Stimulated activated CD8-positive, alpha-beta memory T cell treated with anti-CD3 and anti-CD28 coated beads, Interleukin-4, amount 100 ng/mL, for 1 hour (primary cell): ENCODE measurements at places on chromosomes 1 and 21.

GRCh38 chr1:158681606-158682005, 4.9 kb downstream of the SPTA1 start:
- DNase-seq, result no peak

- DNase-seq, result no peak
These were observed 24.7 kb upstream of the HSD17B7 start for GRCh38 chr1:162765788-162766187.

DNA sequence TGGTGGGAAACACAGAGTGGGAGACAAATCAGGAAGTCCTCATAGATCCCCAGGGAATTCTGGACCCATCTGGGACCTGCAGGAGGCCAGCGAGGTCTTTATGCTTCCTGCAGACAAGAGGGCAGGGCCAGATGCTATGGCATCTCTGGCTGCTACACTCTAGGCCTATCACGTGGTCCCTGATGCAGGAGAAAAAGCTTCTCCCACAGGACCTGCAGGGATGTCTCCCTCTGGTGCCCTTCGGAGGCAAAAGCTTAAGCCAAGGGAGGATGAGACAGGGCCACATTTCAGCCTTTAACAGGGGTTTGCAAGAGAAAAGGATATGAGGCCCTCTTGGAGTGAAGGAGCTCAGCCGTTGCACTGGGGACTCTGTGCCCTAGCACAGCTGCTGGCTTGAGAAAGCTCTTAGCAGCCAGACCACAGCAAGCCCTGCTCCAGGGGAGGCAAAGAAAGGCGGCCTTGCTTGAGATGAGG, 243.0 kb downstream of the C1orf94 start:
- DNase-seq, result no peak

GRCh38 chr1:62746086-62746808, 37.7 kb upstream of the ATG4C start:
- no peak for DNase-seq

DNA sequence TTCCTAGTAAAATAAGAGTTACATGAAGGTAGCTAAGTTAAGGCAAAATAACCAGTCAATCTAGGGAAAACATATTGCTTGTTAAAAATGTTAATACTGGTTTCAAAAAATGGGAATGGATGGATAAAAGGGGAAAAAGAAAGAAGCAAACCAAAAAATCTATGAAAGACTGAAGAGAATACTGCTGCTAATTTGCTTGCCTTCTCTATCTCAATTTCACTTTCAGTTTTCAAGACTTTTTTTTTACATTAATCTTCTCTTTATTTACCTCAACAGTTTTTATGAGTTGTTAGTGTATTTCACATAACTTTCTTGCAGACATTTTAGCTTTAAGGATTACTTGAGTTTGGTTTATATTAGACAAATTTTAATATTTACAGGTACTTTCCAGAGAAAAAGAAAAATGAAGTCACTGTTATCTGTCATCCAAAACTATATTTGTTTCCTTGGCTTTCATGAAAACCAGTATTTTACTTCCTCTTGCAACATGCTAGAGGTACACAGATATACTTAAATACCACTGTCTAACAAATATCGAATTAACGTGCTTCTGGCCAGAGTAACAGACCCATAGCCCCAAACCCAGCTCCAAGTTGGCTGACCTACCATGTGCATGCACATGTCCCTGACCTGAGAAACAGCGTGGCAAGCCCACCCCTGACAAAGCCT, 70.7 kb downstream of the COL24A1 start:
- no peak for DNase-seq

- DNase-seq, result no peak
These were observed 16.9 kb upstream of the SLAMF9 start for GRCh38 chr1:159970932-159971342.

DNA sequence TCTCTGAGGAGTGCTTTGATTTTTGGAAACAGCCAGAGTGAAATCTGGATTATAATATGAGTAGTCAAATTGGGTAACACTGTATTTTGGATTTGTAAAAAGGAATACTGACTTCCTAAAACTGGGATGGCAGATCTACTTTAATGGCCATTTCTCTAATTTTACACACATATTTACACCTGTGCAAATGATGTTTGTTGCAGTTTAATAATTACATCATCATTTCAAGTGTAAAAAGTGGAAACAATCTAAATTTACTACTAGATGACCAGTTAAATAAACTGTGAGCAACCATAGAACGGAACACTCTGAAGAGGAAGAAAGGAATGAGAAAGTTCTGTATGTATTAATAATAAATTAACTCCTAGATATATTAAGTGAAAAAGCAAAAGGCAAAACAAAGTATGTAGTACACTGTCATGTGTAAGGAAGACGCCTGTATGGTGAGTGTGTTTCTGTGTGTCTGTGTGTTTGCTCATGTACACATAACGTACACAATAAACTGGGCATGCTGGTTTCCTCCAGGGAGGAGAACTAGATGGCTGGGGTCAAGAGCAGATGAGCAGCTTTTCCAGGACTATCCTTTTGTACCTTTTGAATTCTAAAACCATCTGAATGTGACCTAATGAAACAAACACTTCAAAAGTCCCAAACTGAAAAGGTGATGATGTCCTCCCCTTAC, 2.9 kb upstream of the RHEX start:
- DNase-seq, result no peak

- no peak for DNase-seq
These were observed 476.7 kb upstream of the CAMK1G start for GRCh38 chr1:209106861-209107260.

GRCh38 chr21:42269386-42269785, 45.8 kb downstream of the TFF3 start:
- DNase-seq, result no peak

GRCh38 chr1:167499106-167499505, 19.2 kb downstream of the CD247 start:
- no peak for DNase-seq

DNA sequence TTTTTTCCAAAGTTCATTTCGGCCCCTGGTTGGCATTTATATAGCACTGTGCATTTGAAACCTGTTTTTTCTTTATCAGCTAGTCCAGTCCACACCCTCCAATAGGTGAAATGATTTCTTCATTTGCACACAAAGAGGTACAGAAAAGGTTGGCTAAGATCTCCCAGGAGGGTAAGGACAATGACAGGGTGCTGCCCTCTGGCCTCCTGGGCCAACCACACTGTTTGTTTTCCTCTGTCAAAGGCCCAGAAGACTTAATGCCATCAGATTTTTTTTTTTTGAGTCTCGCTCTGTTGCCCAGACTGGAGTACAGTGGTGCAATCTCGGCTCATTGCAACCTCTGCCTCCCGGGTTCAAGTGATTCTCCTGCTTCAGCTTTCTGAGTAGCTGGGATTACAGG, 70.1 kb upstream of the EFHD2 start:
- no peak for DNase-seq

- DNase-seq, result no peak
These were observed 249.0 kb downstream of the PDE4B start for GRCh38 chr1:66041654-66042053.

DNA sequence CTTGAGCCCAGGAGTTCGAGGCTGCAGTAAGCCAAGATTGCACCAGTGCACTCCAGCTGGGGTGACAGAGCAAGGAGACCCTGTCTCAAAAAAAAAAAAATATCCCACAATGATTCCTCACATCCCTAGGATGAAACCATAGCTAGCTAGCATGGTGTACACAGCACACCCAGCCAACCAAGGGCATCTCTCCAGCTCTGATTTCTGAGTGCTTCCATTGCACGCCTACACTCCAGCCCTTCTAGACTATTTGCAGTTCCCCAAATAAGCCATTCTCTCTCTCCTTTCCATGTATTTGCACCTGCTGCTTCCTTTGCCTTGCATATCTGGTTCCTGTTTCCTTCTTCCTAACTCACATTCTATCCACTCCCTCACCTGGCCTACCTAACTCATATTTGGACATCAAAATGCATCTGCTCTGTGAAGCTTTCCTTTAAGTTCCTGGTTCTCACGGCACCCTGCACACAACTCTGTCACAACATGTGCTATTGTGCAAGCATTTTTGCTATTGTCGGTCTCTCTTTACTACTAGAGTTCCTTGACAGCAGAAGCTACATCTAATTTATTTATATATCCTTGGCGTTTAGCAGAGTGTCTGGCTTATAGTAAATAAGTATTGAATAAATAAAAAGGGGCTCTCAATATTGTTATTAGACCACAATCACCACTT, 2.4 kb upstream of the ELAPOR1 start:
- no peak for DNase-seq

- DNase-seq, result no peak
These were observed 539 bp downstream of the ANP32E start for GRCh38 chr1:150235294-150235851.

DNA sequence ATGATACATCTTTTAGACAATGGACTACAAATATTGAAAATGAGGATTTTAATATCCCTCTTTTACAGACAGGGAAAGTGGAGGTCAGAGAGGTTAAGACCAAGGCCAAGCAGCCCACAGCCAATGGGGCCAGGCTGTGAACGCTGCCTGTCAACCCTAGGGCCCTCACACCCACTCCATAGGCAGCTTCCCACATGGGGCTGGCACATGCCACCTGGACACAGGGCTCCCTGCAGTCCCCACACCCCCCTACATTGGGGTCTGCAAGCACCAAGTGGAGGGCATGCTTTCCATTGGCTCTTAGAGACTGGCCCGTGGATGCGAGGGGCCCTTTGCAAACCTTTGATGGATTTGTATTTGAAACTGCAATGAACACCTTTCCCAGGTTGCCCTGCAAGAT, 348.5 kb upstream of the VAMP3 start:
- DNase-seq, result no peak

DNA sequence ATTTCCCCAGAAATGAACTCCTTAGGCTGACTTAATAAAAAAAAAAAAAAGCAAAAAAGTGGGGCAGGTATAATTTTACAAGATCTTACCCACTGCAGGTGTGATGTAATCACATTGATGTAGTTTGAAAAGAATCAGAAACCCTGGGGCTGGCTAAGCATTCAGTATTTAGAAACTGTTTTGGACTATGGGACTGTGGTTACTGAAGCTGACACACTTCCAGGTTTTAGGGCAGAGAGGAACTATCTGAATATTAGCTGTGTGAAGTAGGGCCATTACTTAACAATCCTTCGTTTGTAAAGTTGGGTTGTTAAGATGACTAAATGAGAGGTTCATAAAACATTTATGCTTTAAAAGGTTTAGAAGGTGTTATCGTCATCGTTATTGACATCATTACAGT, 165.3 kb downstream of the FASLG start:
- DNase-seq, result no peak

DNA sequence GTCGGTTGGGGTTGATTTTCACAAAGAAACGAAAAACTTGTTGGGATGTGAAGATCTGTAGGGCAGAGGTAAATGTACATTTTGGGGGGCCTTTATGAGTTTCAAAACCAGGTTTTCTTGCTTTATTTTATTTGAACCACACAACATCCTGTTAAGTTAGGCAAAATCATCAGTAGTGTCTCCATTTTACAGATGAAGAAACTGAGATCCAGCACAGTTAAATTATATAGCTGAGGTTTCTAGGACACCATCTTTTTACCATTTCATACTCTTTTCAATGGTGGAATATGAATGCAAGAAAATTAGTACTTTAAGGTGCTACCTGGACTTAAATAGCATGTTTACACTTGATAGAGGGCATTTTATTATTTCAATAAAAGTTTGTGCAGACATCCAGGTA, 187.7 kb downstream of the NFIA start:
- DNase-seq, result no peak

DNA sequence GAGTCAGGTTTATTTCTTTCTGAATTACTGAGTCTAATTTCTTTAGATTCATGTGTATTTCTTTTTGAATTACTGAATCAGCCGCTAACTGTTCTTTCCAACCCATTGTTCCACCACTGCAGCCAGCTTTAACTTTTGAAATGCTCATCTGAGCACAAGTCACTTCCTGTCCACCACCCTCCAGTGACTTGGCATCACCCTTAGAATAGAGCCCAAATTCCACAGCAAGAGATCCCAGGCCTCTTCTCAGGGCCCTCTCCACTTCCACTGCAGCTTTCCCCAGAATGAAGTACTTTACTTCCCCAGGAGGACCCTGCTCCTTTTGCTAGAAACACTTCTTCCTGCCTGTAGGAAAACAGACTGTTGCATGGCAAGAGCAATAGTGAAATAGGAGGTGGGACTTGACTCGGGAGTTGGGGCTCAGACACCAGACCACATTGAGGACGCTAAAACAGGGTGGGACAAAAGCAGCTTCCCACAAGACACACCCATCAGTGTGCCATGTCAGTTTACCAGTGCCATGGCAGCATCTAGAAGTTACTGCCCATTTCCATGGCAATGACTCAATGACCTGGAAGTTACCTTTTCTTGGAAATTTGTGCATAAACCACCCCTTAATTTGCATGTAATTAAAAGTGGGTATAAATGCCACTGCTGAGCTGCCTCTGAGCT, 56.5 kb upstream of the ADAR start:
- DNase-seq, result no peak

- DNase-seq, result no peak
These were observed 245.3 kb downstream of the SLC45A1 start for GRCh38 chr1:8562881-8563865.

DNA sequence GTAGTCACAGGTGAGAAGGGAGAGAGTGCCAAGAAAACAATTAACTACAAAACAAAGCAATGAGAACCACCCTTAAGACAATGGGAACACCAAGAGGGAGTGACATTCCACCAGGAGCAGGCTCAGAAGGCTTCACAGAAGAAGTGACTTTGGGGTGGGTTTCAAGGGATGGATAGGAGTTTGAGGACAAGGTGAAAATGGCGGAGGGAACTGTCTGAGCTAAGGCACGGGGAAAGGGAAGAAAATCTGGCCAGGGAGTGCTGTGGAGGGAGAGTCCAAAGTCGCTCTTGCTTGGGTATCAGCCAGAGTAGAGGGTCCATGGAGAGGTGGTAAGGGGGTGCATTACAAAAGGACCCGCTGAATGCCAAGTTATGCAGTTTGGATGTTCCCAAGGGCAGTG, 87.3 kb downstream of the CAMK2N1 start:
- DNase-seq, result no peak

DNA sequence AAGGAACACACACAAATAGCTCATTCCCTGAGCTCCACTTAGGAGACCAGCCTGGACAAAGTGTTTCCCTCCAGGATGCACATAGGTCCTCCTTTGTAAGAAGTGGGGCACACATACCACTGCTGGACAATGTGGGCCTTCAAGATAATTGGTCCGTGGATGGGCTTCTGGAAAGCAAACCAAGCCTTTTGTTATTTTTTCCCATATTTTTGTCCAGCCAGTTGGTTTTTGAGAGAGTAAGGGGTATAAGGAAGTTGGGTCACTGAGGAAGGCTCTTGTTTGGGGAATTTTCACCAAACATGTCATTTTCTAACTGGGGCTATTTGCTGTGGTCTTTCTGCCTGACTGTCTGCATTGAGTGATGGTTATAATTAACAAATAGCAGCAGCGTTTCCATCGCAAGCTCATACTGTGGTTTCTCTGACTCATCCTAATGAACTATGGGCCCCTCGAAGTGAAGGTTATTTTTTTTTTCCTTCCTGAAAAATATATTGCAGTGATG, 306.3 kb upstream of the DUSP10 start:
- no peak for DNase-seq

GRCh38 chr1:86209346-86209745, 52.8 kb upstream of the COL24A1 start:
- no peak for DNase-seq

DNA sequence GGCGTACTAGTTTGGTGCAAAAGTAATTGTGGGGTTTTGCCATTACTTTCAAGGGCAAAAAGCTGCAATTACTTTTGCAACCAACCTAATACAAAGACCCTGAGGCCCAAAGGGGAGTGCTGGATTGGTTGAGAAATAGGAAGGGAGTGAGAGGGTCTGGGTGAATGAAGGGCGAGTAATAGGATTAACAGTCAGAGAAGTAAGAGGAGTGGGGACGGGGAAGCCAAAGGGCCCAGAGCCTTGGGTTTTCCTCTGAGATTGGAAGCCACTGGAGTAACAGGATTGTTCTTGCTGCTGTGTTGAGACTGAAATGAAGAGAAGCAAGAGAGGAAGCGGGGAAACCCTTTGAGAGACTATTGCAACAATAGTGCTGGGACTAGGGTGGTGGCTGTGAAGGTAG, 19.0 kb upstream of the PRELP start:
- no peak for DNase-seq
